ENCODE measurements at places on chromosomes 12 and 14.

DNA sequence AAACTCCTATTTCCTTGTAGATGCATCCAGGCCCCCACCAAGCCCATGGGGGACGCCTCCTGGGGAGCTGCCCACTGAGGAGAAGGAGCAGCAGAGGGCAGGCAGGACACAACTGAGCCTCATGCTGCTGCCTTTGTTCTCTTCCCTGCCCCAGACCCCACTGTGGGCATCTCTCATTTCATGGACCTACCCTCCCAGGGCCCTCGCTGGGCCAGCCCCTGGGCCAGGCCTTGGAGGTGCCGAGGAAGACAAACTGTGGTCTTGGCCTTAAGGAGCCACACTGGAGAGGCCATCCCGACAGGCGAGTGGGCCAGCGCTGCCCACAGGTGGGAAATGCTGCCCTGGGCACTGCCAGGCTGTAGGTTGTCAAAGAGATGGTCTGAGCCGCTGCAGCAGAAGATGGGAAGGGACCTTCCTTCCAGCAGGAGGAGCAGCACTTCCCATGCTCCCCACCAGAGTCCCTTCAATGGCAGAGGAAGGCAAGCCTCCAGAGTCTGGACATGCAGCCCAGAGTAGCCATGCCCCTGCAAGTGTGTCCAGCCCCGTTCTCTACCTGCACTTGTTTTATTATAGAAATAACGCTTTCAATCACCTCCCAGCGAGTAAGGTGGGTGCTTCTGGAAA is 147.4 kb downstream of the BCL11B start:
- no peak for DNase-seq

DNA sequence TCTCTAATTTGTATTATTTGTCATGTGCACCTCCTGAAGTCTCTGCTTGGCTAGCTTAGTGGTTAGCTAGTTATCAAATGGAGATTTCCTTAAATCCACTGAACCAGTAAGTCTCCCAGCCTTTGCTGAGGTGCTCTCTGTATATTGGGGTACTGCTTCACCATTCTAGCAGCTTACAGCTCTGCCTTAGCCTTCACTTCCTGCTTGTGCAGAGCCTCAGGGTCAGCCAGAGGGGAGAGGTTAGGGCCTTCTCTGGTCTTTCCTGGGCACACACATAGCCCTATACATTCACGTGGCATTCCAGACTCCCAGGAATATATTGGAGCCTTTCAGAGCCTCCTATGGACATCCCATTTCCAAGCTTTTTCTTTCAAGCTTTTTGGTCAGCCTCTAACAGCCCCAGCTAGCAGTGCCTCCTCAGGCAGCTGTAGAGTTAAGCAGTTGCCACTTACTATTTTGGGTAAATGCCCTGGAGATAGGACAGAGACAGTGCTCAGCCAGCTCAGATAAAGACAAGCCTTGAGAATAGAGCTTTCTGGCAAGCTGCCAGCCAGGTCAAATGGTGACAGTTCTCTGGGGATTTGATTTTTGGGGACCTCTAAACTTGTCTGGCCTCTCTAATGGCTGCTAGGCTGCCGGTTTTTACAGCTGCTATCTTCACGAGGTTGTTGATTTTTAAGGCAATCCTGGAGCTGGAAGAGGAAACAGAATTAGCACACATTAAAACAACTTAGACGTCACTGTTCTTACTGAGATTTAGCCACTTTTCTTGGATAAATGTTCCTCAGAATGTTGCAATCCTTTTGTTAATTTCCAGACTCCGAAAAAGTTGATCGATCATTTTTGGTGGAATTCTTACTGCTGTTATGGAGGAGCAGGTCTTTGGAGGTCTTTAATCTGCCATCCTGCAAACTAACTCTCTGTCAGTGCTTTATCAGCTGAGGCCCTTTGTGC is 32.9 kb downstream of the FBXW8 start:
- DNase-seq = no peak

DNA sequence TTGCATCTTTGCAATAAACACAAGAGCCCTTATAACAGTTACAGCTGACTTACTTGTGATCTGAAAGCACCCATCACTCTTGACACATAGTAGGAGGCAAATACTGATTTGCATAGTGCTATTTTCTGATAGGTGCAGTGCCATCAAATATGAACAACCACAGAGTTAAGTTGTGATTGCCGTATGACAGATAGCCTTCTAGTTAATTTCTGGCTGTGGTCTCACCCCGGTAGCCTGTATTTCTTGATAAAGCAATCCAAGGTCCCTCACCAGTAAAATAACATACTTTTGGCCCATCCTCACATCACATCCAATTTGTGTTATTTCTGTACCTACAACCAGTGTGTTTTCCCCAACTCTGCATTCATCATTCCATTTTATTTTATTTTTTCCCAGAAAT is 23.3 kb upstream of the STYK1 start:
- no peak for DNase-seq

DNA sequence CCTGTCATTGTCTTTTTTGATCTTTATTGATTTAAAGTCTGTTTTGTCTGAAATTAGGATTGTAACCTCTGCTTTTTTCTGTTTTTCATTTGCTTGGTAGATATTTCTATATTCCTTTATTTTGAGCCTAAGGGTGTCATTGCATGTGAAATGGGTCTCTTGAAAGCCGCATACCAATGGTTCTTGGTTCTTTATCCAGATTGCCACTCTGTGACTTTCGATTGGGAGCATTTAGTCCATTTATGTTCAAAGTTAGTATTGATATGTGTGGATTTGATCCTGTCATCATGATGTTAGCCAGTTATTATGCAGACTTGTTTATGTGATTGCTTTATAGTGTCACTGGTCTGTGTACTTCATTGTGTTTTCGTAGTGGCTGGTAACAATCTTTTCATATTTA is 29.8 kb upstream of the PLBD1 start:
- DNase-seq = no peak

DNA sequence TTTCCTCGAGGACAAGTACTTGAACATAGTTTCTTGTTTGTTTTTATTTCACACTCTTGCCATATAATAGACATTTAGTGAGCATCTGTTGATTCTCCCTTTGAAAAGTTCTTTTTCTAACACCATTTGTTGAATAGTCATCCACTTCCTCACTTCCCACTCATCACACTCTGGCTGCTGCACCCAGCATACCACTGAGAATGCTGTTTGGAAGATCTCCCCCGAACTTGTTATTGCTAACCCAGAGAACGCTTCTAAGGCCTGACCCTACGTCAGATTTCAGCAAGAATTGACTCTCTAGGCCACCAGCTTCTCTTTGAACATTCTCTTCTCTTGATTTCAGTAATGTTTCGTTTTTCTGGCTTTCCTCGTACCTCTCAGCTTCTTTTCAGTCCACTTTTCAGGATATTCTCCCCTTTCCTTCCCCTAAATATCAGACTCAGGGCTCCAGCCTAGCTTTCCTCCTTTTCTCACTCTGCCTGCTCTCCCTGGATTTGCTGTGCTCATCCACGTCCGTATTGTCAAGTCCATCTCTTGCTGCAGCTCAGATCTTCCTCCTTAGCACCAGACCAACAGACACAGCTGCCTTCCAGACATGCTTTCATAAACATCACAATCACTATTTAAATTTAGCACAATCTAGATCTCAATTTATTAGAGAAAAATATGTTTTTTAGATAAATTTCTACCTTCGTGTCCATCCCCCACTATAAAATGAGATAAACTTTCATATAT is 94.0 kb upstream of the SLC38A4 start:
- no peak for DNase-seq

GRCh38 chr14:39097159-39097558 is 5.9 kb downstream of the SEC23A start:
- DNase-seq = no peak

DNA sequence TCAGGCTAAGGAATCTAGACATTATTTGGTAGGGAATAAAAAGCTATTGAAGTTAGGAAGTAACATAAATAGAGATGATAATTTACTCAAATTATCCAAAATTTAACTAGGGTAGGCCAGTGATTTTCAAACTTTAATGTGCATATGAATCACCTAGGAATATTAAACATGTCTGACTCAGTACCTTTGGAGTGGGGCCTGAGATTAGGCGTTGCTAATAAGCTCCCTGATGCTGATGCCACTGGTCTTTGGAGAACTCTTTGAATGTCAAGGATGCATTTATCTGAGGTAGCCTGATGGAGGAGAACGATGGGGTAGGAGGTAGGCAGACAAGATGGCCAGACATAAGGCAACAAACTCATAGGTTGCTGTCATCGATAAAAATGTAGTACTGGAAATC is 33.2 kb downstream of the EFCAB11 start:
- DNase-seq = no peak

Data from T-helper 9 cell (primary cell).